H9 (cell line): ENCODE measurements at places on chromosomes 6 and 20. TPM values are rescaled to one million over a fixed set of nuclear protein-coding genes. Genes with fewer than 3 reads are reported as not detected.

The KLHDC3 gene
- total RNA-seq, result 146 TPM in 2 replicates

The PRND gene
- 0.04 TPM in 1 of 2 replicates, not detected in the other for total RNA-seq

The RIPOR3 gene
- total RNA-seq, result 0.46 and 0.48 TPM in 2 replicates

The SCRT2 gene
- not detected in 2 replicates for total RNA-seq

The C6orf132 gene
- total RNA-seq, result 45.1 and 48.4 TPM in 2 replicates

The CDH4 gene
- total RNA-seq, result 3.0 and 3.2 TPM in 2 replicates

The OR2B6 gene
- total RNA-seq, result not detected in 2 replicates

The FHL5 gene
- total RNA-seq, result not detected in 2 replicates
